Epithelial cell of proximal tubule (primary cell): ENCODE measurements at places on chromosomes 7 and 10. TPM values are rescaled to one million over a fixed set of nuclear protein-coding genes. Genes with fewer than 3 reads are reported as not detected.
A peak's percentile ranks its signal among the peaks of the same experiment; 100 is the strongest.

The DLG5 gene
- total RNA-seq = 23.4 and 25.8 TPM in 2 replicates

The LRRD1 gene
- total RNA-seq = not detected in 2 replicates

- DNase-seq = peak; percentile 31
Measured at GRCh38 chr10:123132576-123133477, 2.9 kb upstream of the HMX3 start.

DNA sequence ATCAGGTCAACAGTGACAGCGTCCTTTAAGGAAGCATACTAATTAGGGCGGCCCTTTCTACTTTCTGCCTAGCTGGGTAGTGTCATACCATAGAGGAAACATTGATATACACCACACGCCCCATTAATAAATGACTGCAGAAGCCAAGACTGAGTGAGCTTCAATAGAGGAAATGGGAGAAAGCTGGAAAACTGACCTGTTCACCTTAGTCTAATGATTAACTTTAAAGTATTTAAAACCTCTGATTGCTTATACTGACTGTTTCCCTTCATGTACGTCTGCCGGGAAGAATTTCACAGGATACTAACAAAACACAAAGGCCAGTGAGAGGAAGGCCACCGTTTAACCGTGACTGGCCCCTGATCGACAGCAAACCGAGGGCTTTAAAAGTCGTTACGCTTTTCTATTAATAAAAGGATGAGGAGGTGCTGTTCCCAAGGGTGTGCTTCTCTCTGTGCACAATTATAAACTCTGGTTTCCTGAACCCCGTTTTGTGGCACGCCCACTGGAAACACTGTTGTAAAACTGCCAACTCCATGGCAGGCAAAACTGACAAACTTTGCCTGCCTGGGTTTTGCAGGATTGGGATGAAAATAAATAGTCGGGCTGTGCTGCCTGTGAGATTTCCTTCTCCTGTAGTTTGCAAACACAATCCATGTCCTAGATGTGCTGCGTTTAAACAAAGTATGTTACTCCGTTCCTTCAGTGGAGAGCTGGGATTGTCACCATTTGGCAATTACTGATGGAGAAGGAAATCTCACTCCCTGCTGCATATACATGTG lies 137.6 kb downstream of the NRP1 start:
- peak; percentile 97 for DNase-seq
